Thoracic aorta endothelial cell (primary cell): ENCODE measurements at places on chromosomes 5 and 9. TPM values are rescaled to one million over a fixed set of nuclear protein-coding genes. Genes with fewer than 3 reads are reported as not detected.

Gene DND1
- 0.43 and 0.53 TPM in 2 replicates for total RNA-seq

Gene OLFM1
- 0.43 TPM in 1 of 2 replicates, not detected in the other for total RNA-seq

Gene TRIM7
- 15.1 and 15.4 TPM in 2 replicates for total RNA-seq

Gene N4BP3
- 16.0 and 20.8 TPM in 2 replicates for total RNA-seq

Gene MPDZ
- total RNA-seq, result 77.3 and 79.4 TPM in 2 replicates

Gene TRAF1
- 1.1 and 1.3 TPM in 2 replicates for total RNA-seq

Gene CCNO
- 0.13 and 0.65 TPM in 2 replicates for total RNA-seq
